Cardiac septum (tissue), 1 donor: ENCODE measurements at places on chromosomes 4 and X.

DNA sequence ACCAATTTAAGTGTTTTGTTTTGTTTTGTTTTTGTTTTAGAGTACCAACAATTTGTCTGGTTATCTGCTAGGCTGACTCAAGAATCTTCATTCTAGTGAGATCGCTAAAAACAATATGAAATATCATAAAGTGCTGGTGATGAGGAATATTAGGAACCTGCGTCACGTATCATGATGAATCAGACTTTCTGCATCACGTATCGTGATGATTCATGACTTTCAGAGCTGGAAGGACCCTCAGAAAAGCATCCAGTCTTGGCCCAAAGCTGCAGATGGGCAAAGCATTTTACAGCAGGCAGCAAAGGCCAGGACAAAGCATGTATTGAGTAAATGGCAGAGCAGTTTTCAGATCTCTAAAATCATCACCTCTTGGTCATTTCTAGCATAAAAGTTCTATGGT lies 278.0 kb upstream of the BOD1L1 start:
- no peak for DNase-seq

DNA sequence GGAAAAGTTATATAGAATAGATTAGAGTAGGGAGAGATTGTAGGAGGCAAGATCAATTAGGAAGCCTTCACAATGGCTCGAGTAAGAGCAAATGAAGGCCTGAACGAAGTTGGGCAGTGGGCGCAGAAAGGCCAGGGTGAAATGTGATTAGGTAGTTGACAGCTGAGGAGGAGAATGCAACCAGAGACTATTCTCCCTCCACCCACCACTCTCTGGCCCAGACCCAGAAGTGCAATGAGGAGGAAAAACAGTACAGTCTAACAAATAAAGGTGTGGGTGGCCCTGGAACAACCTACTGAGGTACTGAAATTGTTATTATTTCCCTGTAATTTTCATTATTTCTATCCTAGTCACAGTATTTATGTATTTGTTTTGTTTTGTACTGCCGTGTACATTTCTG lies 176.7 kb downstream of the SLC39A8 start:
- no peak for DNase-seq

DNA sequence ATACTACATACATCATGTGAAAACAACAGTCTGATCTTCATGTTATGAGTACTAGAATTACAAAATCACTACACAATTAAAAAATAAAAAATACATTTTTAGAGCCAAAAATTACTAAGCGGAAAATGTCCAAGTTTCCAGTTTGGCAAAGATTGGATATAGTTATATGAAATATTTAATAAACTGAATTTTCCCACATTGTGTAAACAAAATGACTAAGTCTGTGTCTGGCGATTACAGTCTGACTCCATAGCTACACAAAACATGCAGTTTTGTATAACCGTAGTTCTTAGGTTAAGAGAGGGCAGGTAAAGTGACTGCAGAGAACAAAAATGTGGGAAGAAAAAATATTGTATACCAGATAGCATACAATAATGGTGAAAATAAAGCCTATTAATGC lies 59.2 kb upstream of the TMEM47 start:
- DNase-seq: no peak

GRCh38 chr4:105276361-105277104 lies 129.9 kb downstream of the TET2 start:
- no peak for DNase-seq

GRCh38 chrX:17643528-17643927 lies 93.8 kb upstream of the SCML1 start:
- no peak for DNase-seq

- DNase-seq: no peak
Measured at GRCh38 chr4:80307774-80308465, 27.6 kb upstream of the CFAP299 start.

- no peak for DNase-seq
Measured at GRCh38 chr4:125808022-125808421, 493.3 kb downstream of the FAT4 start.

DNA sequence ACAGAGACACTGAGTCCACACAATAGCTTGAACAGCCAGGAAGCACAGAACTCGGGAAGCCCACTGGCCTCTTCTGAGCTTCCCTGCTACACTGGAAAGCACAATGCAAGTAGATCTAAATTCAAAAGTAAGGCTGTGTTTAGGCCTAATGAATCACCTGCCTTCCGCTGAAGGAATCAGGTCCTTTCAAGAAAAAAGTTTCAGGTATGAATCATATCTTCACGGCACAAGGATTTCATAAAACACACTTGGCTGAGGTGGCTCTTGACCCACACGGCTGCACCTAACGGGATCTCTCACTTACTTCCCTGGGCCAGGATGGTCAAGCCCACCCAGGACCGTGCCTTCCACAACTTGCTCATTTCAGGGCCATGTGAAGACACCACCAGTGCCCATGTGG lies 59.3 kb downstream of the IRF2 start:
- DNase-seq: no peak

- no peak for DNase-seq
Measured at GRCh38 chr4:56655627-56656345, 25.3 kb downstream of the HOPX start.

- no peak for DNase-seq
Measured at GRCh38 chrX:106300656-106301055, 132.6 kb downstream of the PWWP3B start.

DNA sequence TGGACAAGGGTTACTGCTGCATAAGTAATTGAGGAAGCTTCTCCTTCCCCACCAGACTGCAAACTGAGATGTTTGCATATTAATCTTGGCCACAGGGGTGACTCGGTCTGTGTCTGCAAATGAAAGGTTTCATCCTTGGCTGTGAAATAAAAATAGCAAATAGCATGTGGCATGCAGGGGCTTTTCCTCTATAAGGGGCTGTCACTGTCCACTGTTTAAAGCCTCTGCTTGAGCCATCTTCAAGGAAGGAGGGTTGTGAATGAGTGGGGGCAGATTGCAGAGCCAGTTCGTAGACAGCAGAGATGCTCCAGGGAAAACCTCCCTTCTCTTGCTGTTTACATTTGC lies 33.3 kb downstream of the TMSB4X start:
- no peak for DNase-seq

GRCh38 chr4:163590619-163591264 lies 96.3 kb downstream of the TMA16 start:
- DNase-seq: no peak

GRCh38 chr4:180665994-180666824 lies 1577.0 kb upstream of the TENM3 start:
- DNase-seq: no peak

GRCh38 chr4:84944947-84945346 lies 21.5 kb downstream of the WDFY3 start:
- DNase-seq: no peak

DNA sequence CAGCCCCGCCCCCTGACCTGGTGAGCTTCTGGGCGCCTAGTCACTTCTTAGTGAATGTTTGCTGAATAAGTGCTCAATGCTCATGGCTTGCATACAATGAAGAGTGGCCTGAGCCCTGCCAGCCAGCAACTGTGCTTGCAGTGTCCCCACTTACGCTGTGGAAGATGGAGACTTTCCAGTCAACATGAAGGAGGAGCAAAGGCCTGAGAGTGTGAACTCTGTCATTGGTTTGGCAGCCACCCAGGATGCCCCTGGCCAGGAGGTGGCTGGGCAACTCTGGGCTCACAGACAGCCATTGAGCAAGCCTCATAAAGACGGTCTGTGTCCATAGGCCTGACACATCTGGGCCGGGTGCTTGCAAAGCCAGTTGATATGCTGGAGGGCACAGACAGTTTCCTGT lies 72.1 kb upstream of the MAMLD1 start:
- no peak for DNase-seq

DNA sequence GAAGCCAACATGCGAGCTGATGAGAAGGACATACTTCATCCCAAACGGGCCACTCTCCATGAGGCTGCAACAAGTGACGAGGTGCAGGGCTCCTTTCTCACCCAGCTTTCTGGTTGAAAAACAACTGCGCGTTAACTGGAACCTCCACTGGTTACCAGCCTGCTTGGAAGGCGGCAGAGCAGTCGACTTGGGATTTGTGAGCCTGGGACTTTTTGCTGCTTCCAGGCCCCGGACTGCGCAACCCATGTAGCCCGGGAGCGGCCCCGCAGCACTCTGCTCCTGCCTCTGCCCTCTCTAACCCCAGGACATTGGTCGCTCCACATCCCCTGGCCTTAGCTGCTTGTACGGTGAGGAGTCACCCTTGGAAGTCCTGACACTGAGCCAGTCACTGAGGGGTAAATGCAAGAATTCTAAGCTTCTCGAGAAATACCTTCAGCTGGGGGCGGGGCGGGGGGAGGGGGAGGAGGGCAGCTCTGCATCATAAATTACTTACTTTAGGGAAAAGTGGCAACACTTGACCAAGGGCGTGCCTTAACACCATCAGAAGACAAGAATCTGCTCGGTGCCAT lies 72.7 kb downstream of the MTMR1 start:
- DNase-seq: no peak

- peak; percentile 86 for DNase-seq
Measured at GRCh38 chr4:151408630-151409469, at the start of gene FHIP1A. FHIP1A (plus strand) TSS chr4:151409176; CDS start chr4:151566260, 157,084 bp downstream.

GRCh38 chrX:69216446-69216845 lies 51.2 kb upstream of the PJA1 start:
- DNase-seq: no peak

DNA sequence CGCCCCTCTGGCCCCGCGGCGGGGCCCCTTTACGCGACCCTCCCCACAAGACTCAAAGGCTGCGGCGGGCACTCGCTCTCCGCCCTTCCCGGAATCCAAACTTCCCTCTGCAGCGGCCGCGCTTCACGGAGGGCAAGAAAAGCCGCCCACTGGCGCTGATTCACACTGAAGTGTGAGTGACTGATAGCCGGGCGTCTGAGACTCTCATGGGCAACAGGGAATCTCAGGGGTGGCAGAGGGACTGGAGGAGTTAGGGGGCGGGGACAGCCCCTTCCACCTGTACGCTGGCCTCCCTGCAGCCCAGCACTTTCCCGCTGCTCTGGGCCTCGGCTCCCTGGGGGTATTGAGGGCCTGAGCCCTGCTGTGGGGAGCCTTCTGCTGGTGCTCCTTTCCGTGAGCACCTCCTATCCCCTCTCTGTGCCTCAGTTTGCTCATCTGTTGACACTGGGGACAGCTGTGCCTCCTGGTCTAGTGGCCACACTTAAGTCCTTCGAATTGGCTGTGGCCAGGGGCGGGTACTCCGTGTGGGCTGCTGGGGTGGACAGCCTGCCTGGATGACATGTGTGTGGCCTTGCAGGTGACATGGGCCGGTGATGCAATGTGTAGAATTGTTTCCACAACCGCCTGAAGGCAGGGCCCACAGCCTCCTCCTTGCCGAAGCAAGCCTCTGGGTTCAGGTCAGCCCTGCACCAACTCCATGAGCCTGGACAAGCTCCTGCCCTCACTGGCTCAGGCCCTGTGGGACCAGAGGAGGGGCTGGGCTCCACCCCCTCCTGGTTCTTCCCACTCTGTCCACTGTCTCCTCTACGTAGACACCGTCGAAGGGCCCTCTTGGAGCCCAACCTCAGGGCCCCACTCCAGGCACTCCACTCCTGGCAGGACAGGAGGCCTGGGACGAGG lies 951 bp downstream of the SH3BP2 start:
- peak; percentile 83 for DNase-seq

DNA sequence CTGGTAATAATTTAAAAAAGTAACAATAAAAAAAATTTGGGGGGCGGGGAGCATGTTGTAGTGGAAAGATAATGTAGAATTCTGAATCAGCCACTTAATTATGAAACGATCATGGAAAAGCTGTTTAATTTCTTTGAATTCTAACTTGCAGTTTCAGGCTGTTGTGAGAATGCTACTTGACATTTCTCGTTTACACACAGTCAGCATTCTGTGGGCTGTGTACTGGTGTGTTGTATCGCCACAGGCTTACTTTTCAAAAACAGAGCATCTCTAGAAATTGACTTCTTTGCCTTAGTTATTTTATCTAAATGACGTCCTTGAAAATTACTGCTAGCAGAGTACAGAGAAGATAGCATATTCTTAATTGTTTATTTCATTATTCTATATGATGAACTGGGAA lies 350.4 kb downstream of the FSTL5 start:
- no peak for DNase-seq

DNA sequence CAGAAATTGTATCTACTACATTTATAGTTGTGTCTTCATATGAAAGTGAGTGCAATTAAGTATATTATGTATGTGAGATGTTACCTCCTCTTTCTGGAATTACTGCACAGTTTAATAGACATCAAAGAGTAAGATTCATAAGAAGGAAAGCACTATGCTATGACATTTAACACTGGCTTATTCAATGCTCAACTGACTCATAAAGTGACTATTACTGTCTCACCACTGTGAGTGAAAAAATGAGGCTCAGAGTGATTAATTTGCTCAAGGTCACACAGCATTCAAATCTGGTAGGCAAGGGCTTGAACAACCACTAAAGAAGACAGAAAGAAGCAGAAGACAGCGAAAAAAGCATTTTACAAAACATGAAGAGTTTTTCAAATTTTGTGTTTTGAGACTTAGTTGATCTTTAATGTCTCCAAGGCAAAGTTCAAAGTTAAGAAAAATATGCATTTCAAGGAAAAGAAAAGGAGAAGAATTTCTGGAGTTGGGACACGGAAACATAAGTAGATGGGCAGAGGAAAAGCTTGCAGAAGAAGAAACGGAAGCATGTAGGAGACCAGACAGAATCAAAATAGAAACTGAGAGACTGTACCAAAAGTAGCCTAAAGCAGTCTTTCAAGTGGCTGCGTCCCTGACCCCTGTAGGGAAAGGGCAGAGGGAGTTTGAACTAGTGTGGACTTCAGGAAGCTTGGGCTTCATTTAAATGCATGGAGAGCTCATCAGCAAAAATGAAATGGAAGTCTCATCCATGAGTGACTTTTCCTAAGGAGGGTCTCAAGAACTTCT lies 66.3 kb downstream of the KCNIP4 start:
- no peak for DNase-seq

GRCh38 chr4:4820261-4820660 lies 39.2 kb upstream of the MSX1 start:
- no peak for DNase-seq

- no peak for DNase-seq
Measured at GRCh38 chrX:72475338-72475737, 97.3 kb downstream of the HDAC8 start.

GRCh38 chr4:169243825-169244609 lies 26.7 kb downstream of the SH3RF1 start:
- no peak for DNase-seq

DNA sequence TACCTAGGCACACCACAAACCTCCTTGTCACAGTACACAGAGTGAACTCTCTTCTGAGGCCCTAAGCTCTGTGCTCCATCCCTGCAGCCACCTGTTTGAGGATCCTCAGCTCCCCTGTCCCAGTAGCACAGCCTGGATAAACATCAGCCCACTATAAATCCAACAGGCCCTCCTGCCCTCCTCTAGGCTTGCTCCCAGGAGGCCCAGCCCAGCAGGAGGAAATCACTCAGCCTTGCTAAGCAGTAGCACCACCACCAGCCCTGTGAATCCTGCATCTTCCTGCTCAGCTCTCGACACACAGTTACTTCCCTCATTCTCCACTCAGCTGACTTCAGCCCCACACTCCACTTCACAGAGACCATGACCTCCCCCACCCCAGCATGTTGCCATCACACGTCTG lies 273.9 kb downstream of the BCOR start:
- no peak for DNase-seq
